ENCODE measurements at places on chromosomes 16 and 17.
A peak's percentile ranks its signal among the peaks of the same experiment; 100 is the strongest.

- no peak for DNase-seq
Observed at GRCh38 chr17:57269052-57269451, 12.7 kb downstream of the MSI2 start.

DNA sequence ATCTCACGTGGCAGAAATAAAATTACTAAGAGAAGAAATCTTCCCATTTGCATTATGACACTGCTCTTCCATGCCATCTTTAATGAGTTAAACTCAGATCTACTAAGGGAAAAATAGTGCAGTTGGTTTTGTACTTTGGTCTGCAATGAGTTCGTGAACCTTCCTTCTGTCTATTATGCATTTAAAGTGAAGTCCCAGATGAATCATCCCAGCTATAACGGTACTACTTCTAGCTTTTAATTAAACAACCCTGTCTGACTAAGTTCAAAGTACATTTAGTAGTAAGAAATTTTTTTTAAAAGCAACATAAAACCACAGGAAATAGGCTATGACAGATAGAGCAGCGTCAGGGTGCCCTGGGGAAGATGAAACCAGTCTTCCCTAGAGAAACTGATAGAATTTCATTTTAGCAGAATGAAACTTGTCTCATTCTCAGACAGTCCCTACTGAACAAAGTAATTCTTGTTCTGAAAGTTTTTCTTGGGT, 1.8 kb downstream of the TMIGD1 start:
- peak; percentile 97 for DNase-seq

DNA sequence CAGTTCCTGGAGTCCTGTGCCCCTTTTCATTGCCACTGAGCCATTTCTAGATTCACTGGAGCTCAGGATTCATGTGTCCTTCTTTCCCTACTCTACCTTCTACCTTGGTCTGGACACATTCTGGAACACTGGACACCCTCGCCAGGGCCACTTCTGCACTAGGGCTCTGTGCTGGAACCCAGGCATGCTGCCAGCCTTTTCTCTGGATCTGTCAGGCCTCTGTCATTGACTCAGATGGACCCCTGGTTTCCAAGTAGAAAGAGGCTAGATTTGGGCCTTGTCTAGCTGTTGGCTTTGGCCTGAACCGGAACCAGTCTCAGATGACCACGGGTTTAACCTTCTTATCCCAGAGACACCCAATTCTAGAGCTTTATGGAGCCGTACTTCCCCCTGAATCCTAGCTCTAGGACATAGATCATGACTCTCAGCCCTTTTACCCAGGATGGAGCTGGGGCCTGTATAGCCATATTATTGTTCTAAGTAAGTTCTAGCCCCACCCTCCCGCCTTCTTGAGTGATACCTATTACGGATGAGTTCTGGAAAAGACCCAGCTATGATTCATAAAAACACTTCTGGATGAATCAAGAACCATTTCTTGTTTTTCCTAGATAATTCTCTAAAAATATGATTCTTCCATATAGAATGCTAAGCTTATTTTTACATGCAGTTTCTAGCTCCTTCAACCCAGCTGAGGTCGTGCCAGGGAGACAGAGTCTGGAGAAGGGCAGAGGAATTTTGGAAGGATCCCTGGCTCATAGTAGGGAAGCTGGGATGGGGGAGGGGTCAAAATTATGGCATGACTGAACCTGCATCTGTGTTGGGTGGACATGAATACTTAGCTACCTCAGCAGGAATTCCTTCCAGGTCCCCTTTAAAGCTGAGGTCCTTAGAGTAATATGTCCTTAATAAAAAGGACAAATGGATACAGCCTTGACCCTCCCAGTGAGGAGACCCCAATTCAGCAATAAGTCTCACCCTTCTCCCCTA, 1.1 kb upstream of the CHRNB1 start:
- no peak for DNase-seq

DNA sequence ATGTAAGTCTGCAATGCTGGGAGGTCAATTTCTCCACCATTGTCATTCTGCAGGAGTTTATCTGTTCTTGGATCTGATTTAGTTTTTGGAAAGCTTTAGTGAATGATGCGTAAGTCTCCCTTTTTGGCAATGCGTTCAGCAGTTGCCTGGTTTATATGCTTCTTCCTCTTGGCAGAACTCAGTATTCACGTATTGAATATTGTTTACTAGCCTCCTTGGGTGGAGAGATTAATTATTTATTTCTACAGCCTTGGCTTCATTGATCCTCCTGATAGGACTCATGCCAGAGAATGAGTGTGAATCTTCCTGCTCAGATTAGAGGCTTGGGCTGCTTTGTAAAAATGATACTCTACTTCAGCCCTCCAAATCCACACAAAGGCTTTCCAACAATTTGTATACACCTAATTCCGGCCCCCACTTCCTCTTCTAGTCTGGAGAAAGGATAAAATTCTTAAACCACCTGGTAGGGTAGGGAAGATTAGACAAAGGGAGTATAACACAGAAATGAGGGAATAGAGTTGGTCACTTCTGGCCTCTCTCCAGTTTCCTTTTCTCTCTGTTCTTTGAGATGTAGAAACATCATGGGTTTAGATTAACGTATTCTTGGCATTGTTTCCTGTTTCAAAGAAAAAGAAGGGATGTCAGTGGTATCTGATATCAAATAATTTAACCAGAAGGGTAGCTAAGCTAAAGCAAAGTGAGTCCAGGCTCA, 929.8 kb downstream of the KCNJ2 start:
- no peak for DNase-seq

DNA sequence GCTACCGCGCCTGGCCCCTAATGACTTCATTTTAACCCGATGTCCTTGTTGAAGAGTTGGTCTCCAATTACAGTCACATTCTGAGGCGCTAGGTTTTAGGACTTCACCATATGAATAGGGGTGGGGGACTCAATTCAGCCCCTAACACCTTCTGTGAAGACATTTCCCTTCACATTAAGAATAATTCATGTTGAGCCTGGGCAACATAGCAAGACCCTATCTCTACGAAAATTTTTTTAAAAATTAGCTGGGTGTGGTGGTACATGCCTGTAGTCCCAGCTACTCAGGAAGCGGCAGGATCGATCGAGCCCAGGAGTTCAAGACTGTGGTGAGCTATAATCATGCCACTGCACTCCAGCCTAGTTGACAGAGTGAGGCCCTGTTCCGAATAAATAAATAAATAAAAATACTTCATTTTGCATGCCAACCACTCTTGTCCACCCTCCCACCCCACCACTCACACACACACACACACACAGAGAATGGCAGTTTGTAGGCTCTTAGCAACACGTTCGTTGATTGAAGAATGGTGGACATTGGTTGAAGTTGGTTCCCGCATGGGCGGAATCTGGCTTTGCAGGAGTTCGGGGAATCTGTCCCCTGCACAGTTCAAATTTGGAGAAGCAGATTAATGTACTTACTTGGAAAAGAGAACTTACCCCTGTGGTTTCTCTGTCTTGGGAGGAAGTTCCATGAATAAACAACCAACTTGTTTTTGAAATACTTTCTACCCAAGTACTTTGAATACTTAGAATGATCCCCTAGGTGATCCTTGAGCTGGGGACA, 27.8 kb upstream of the TVP23A start:
- DNase-seq = no peak

- DNase-seq = no peak
Observed at GRCh38 chr17:14514973-14515372, 214.1 kb downstream of the HS3ST3B1 start.

- no peak for DNase-seq
Observed at GRCh38 chr16:12480286-12480685, 323.4 kb downstream of the CPPED1 start.

- DNase-seq = no peak
Observed at GRCh38 chr16:30087181-30087898, 4.4 kb downstream of the TBX6 start.

DNA sequence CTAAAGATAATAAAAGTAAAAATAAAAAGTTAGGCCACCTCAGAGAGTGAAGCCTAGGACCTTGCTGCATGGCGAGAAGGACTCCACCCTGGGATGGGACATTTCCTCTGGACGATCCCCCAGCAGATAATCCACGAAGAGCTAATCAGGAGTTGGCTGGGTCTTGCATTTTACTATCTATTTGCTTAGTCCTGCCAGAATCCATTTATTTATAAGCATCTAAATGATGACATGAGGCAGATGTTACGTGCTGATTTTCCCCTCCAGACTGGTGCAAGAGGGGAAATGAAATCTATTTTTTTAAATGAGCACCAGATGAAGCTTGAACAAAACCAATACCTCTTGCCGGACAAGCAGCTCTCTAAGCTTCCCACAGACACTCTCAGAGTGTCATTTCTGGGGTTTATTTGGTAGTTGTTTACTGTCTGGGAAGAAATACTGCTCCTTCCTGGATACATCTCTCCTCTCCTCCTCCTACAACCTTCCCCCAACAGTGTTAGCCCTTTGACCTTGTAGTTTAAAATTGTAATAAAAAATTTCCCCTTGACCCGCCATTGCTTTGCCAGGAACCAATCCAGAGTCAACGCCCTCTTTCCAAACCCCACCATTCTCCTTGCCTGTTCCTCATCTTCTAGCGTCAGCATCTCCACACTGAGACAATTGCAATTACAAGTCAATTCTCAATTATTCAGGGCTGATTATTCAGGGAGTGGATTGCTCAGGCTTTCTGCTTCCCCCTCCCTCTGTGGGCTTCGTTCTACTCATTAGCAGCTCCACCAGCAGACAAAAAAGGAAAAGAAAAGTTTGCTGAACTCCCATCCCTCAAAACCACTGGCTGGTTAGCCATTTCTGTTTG, 63.0 kb downstream of the GSG1L start:
- DNase-seq = no peak

DNA sequence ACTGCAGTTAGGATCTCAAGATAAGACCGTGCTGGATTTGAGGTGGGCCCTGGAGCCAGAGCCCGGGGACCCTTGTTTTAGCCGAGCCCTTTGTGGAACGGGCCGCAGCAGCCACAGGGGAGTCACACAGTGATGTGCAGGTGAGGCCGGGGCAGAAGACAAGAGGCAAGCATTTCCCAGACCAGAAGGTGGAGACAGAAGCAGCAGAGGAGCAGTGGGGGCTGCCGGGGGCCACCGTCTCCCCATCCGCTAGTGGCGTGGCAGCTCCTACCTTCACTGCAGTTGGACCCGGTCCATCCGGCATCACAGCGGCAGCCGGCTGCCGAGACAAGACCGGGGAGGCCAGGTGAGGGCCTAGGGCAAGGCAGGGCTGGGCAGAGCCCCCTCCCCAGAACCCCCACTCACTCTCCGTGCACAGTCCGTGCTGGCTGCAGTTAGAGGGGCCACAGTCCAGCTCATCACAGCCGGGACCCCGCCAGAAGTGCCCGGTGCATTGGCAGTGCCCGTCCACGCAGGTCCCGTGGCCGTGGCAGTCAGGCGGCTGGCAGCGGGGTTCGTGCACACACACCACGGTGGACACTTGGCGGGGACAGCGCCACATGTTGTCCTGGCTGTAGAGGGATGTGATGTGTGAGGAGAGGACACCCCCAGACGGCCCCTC, 6.0 kb downstream of the NAGPA start:
- DNase-seq = no peak

DNA sequence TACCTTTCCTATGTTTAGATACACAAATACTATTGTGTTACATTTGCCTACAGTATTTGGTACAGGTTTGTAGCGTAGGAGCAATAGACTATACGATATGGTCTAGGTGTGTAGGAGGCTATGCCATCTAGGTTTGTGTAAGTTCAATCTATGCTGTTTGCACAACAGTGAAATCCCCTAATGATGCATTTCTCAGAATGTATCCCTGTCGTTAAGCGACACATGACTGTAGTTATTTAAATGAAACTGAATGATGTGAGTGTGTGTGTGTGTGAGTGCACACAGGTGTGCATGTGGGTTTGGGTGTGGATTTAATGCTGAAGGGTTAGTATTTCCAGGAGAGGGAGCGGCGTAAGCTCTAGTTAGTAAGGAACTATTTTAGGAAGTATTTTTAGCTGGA, 34.6 kb upstream of the SMIM36 start:
- DNase-seq = no peak

GRCh38 chr17:27526604-27527002, 70.4 kb downstream of the KSR1 start:
- DNase-seq = no peak

- no peak for DNase-seq
Observed at GRCh38 chr16:84842516-84843148, 22.8 kb downstream of the CRISPLD2 start.

GRCh38 chr17:2809337-2809736, 13.1 kb downstream of the RAP1GAP2 start:
- no peak for DNase-seq

- DNase-seq = no peak
Observed at GRCh38 chr16:8886593-8887430, 4.7 kb downstream of the LITAFD start.

Data from epithelial cell of proximal tubule (primary cell).